ENCODE measurements at places on chromosomes 1 and 21. TPM values are rescaled to one million over a fixed set of nuclear protein-coding genes. Genes with fewer than 3 reads are reported as not detected.

Gene CHD1L
- 23.2 TPM for total RNA-seq

DNA sequence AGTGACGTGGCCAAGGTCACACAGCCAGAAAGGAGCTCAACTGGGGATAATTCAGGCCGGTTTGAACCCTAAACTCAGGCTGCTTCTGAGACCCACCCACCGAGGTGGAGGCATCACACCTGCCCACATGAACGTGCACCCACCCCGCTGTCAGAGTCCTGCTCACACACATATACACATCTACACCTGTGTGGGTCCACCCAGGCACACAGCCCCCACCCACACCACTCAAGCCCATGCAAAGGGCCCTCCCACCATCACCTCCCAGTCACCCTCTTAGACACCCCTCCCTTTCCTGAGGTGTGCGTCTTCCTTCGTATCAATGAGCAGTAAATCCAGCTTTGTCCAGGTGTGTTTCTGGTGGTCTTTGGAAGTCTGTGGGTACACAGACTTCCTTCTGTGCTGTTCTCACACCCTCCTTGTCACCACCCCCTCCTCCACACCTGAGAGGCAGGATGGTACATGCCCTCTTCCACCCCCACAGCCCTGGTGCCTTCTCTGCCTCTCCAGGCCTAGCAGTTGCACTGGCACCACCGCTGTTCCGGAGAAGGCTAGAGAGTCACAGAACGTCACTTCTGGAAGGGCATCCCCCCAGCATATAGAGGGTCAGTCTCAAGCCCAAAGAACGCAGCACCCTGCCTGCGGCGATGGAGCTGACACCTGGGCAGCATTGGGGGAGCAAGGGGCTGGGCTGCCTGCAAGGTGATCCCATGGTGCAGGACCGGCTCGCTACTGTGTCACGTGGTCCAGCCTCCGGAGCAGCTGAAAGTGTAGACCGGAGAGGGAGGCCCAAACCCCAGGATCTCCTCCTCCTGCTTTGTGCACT is 18.9 kb upstream of the FAM131C start:
- DNase-seq = no peak

Gene ICOSLG
- 4.6 TPM for total RNA-seq

DNA sequence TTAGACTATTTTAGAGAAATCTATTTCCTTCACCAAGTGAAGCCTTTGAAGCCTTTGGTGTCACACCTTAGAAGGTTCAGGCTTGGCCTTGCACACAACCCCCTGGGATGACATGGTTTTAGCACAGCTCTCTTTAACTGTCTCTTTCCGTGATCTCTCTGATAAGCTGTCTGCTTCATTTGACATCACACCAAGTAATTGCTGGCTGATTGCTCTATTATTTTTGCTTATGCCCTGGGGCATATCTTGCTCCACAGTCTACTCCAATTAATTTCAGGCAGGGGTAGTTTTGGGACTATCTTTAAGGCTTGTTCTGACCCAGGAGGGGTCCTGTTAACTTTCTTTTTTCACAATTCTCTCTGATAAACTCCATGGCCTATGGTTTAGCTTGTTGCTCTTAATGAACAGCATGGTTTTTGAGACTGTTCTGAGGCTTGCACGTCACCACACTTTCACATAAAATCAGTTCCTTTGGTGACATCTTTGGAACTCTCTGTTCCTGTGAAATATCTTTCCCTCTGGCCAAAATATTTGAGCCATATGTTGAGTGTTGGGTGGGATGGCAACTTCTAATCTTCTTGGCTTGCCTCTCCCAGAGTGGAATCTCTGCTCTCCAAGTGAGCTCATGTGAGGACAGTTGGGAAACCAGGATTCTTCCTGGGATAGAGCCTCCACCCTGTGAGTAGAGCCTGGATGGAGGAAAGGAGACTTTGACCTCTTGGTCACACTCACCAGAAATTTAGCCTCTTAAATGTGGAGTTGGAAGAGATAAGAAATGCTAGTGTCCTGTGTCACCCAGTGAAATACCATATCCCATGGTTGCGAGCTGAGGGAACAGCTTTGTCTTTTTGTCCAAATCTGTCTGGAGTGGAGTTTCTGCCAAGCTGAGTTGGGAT is 63.6 kb downstream of the MAP3K21 start:
- no peak for DNase-seq

DNA sequence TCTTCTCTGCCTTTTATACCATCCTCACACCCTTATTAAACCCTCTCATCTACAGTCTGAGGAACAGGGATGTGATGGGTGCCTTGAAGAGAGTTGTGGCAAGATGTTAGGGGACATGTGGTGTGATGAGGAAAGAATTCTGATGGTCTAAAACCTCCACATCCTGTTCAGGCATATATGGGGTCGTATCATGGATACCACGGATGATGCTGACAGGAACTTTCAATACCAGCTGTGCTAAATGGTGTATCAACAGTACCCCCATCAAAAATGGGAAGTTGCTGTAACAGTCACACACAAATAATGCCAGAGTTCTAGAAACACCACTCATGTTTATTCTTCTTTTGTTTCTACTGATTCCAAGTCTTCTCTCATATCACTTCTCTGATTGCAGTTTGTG is 12.9 kb downstream of the OR2T6 start:
- DNase-seq = no peak

DNA sequence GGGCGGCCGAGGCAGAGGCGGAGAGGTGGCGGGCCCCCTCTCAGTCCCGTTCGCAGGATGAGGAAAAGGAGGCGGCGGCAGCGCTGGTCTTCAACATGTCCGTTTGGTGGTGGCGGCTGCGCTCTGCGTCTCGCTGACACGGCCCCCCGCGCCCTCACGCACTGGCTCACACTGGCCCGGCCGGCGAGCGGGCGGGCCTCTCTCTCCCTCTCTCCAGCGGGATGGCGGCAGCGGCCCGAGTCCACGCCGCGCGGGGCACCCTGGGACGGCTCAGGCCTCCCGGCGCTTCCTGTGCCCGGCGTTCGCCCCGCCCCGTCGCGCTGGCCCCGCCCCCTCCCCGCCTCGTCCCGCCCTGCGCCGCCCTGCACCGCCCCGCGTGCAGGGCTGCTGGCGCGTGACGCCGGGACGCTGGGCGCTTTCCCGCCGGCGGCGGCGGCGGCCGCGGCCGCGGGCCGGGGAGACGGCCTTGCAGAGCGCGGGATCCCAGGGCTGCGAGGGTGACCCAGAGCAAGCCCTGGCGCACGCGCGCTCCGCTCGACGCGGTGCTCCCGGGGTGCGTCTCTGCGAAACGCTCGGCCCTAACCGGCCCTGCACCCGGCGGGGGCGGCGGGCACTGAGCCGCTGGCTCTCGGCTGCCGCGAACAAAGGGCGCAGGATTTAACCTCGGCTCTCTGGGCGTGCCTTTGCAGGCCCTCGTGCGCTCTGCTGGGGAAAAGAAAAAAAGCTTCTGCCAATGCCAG is at the start of gene SCAF4:
Gene SCAF4 (minus strand): TSS at position 262 of the 740 bp plus-strand sequence. CDS start 426 bp downstream, outside the sequence.
- peak; percentile 88 for DNase-seq

DNA sequence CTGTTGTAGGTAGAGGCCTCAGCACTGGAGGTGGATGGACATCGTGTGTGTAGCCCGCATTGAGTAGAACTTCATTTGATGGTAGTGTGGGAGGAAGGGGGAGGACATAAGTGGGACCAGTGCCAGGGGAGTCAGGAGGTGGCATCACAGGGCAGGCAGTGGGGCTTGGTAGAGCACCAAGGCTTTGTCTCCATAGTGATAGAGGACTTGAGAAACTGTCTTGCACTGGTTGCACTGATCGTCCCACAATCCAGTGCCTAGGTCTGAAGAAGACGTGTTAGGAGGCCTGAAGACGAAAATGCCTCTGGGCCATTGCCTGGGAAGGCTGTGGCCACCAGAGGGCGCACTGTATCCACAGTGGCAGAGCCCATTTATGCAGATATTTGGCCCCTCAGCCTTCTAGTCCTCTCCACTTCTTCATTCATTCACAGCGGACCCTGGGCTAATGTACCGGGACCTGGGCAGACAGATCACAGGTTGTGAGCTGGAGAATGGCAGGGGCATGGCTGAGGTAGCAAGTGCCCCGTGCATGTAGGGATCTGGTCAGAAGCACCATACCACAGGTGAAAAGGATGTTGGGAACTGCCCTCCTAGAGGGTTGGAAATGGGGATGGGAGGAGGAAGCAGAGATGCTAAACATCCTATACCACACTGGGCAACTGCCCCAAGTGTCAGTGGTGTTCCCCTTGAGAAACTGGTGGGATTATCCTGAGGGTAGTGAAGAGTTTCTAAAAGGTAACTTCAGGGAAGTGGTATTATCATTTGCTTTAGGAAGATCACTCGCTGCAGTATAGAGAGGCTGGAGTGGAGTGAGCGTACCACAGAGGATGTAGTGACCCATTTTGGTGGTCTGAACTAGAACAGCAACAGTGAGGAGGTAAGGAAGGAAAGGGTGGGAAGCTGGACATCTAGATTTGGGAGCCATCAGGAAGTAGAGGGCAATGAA is 95.3 kb downstream of the PIK3R3 start:
- DNase-seq = peak; percentile 74

- DNase-seq = peak; percentile 74
Measured at GRCh38 chr1:154867064-154867825, 2.8 kb downstream of the KCNN3 start.

Gene SLC30A10
- 0.68 TPM for total RNA-seq

DNA sequence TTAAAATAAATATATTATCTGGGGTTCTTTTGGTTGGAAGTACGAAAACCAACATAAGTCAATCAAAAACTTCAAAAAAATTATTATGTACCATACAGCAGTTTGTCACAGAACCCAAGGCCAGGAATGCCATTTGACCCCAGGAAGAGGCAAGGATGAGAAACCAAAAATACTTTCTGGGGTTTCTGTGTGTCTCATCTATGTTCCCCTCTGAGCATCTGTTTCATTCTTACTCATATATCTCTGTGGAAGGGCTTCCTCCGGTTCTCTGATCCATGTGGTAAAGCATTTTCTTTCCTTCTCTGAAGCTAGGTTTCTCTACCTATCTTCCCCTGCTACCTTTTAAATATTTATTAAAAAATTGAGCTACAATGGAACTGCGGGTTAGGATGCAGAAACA is 9.8 kb upstream of the FCRL1 start:
- no peak for DNase-seq

DNA sequence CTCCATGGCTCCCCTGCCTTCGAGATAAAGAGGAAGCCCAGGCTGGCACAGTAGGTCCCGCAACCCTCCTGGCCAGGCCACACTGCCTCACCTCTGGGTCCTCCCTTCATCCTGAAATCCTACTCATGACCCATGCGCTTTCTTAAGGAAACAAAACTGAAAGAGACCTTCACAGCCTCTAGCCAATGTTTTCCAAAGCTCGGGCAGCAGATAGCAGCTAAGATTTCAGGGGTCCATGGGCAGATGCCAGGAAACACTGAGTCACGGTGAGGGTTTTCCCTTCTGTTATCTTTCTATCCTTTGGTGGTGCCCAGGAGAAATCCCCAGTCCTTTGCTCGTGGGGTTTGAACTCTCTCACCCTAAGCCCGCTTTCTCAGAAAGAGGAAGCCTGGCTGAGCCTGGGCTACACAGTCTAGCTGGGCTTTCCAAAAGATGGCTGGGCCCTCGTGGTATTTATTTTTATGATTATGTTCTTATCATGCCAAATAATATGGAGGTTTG is 26.6 kb downstream of the TTC39A start:
- peak; percentile 43 for DNase-seq

Gene NOTCH2
- 66.0 TPM for total RNA-seq

Gene IFI44
- 107 TPM for total RNA-seq

- DNase-seq = no peak
Measured at GRCh38 chr1:2148691-2149090, 45.9 kb downstream of the FAAP20 start.

Gene LRRC71
- total RNA-seq = not detected

GRCh38 chr1:184483101-184483683 is 96.4 kb downstream of the C1orf21 start:
- peak; percentile 77 for DNase-seq

DNA sequence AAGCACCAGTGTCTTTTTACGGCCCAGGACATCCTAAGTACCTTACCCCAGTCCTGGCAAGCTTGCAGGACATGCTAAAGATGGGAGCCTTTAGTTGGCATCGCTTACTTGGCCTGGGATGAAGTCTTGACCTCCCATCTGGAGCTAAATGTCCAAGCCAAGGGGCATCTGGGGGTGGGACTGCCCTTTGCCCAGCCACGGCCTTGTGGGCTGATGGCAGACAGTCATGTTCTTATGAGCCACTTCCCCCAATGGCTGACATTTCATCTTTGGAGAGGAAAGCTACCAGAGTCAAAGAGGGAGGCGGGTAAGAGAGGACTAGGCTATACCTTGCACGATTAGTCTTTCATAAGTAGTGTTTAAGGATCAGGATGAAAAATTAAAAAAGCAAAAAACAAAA is 32.2 kb downstream of the OPTC start:
- DNase-seq = no peak

Gene KLHL21
- total RNA-seq = 14.6 TPM

Gene MSH4
- total RNA-seq = 0.10 TPM

DNA sequence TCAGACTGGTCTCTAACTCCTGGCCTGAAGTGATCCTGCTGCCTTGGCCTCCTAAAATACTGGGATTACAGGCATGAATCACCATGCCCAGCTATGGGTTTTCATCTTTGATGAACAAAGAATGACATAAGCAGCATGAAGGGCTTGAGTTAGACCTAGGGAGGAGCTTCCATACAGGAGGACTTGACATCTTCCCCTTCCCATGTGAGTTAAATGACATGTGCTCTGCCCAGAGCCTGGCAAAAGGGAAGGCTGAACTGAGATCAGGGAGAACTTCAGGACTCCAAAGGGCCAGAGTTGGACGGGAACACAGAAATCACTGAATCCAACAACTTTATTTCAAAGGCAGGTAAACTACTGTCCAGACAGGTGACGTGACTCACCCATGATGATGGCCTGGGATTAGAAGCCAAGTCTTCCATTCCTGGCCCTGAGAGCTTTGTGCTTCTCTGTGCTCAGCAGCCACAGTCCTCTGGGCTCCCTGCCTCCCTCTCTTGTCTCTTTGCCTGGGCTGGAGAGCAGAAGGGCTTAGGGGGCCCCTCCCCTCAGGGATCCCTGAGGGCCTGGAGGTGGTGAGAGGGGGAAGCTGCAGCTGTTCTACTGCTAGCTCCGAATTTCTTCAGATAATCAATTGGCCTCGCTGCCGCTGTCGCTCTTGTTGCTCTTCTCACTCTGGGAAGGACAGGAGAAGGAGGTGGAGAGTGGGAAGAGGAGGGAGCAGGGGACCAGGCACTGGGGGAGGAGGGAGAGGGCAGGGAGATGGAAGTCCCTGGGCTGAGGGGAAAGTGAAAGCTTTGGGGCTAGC is 7.6 kb downstream of the NHLH1 start:
- DNase-seq = no peak

Gene S100A7A
- not detected for total RNA-seq

All from RPMI7951 (cell line).